ENCODE measurements at places on chromosomes 11 and 22.

- DNase-seq = no peak
These were observed 5.6 kb downstream of the LARGE1 start for GRCh38 chr22:33914699-33915098.

GRCh38 chr11:4769838-4770237, at the start of gene OR51F1:
TSS of gene OR51F1 (minus strand) at chr11:4769938. CDS start at chr11:4769938, 0 bp downstream.
- DNase-seq = no peak

DNA sequence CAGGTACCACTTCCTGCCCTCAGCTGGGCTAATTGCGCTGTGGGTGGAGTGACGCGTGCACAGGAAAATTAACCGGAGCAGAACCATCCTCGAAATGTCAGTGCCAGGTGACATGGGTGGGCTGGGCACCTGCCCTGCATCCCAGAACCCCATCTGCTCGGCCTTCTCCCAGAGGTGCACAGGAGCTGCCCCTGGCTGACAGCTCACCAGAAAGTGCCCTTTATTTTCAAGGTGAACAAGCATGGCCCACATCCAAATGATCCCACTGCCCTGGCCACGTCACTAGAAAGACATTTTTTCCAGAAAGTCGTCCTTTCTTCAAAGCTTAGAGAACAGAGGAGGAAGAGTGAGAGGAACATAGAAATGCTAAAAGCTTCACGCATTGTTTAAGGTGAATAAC, 4.1 kb upstream of the ELFN2 start:
- DNase-seq = no peak

DNA sequence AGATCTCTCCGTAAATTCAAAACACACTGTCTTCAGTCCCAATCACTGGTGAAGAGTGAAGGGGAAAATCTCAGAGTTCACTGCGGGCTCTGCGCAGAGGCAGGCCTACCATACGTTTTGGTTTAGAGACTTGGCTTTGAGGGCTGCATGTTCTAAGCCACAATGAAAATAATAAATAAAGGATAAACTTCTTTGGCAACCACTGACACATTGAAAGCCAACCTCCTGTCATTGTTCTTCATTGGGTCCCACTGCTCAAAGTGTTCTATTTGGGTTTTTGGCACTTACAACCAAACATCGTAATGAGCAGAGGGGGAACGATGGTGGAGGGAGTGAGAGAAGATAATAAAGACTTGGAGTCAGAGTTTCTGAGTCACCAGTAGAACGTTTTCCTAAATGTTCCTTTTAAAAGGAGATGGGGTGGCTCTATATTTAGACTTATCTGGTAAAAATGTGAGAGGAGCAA, 472.9 kb downstream of the SOX6 start:
- no peak for DNase-seq

DNA sequence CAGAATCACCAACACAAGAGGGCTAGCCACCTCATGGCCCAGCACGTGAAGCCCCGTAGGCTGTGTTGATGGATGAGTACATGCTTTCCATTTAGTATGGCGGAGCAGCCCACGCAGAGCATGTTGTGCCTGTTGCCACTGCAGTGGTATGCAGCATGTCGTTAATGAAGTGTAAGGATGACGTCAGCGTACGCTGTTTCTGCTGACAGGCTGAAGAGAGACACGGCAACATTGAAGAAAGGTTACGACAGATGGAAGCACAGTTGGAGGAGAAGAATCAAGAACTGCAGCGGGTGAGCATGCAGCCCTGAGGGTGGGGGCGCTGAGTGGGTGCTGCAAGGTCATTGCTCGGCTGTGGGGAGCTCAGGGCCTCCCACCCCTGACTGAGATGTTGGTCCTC, 62.8 kb downstream of the PPFIA1 start:
- DNase-seq = no peak

- no peak for DNase-seq
These were observed 51.0 kb downstream of the SNX19 start for GRCh38 chr11:130865091-130865773.

- DNase-seq = no peak
These were observed 3.1 kb downstream of the CPT1A start for GRCh38 chr11:68838572-68838964.

DNA sequence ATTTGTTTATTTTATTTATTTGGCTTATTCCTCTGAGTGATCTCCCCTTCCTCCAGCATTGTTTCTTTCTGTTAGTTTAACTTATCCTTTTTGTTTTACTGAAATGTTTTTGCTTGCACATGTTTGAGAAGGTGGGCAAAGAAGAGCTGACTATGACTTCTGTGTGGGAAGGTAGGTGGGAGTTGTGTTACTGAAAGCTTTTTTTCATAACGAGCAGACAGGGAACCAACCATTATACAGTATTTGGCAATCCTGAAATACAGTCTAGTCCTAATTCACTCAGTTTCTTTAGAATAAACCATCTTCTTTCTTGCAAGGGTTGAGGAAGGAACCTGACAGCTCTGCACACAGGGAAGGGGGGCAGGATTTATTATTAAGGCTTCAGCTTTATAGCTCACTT, 37.0 kb upstream of the PAK1 start:
- DNase-seq = no peak

GRCh38 chr11:118652681-118653181, 26.7 kb downstream of the TREH start:
- no peak for DNase-seq

GRCh38 chr22:23530766-23531282, 49.3 kb downstream of the IGLL1 start:
- DNase-seq = no peak
